ENCODE measurements at places on chromosomes 12 and 14.

GRCh38 chr12:80356097-80356496, 87.9 kb upstream of the PTPRQ start:
- DNase-seq: no peak

GRCh38 chr12:11805043-11805442, 155.6 kb downstream of the ETV6 start:
- no peak for DNase-seq

- no peak for DNase-seq
Measured at GRCh38 chr12:104510873-104511440, 54.2 kb downstream of the CHST11 start.

GRCh38 chr12:14827043-14827442, 13.1 kb upstream of the SMCO3 start:
- DNase-seq: no peak

GRCh38 chr14:90518941-90519256, 122.1 kb downstream of the CALM1 start:
- no peak for DNase-seq

DNA sequence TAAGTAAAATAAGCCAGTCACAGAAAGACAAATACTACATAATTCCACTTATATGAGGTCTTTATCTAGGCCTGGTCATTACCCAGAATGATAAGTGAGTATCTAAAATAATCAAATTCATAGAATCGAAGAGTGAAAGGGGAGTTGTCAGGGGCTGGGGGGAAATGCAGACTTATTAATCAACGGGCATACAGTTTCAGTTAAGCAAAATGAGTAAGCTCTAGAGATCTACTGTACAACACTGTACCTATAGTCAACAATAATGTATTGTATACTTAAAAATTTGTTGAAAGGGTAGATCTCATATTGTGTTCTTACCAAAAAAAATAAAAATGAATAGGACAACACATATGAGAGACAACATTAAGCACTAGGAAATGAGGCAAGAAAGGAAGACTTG, 13.3 kb downstream of the BTBD7 start:
- DNase-seq: no peak

GRCh38 chr14:99529899-99530298, 48.7 kb downstream of the CCNK start:
- DNase-seq: no peak

- no peak for DNase-seq
Measured at GRCh38 chr12:75825686-75826085, 205.9 kb downstream of the PHLDA1 start.

DNA sequence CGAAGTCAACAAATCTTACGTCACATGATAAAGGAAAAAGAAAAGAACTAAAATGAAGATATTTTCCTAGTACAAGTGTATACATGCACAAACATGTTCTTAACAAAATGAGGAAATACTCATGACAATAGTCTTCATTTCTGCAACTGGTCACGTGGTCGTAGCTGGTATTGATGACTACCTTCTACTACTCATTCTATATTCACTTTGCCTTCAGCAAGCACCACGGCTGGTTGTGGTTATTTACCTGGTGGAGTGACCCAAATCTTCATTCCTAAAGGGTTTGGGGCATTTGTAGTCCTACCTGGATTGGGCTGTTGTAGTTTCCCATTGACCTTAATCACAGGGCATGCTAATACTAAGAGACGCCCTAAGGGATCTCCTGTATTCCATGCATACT, 51.2 kb downstream of the FIGNL2 start:
- no peak for DNase-seq

DNA sequence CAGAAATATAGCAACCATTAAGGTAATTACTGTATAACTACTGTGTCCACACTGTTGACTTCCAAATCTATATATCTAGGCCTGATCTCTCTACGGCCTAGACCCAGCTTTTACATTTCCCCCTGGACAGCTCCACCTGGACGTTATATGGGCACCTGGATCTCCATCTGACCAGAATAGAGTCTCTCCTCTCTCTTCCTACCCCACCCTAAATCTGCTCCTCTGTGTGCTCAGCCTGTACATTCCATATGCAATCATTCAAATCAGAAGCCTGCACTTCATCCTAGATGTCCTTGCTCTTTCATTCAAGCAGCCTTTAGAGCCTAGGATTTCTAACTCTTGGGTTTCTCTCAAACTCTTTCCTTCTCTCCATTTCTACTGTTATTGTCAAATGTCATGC, 255.0 kb downstream of the PAX9 start:
- DNase-seq: no peak

- no peak for DNase-seq
Measured at GRCh38 chr14:95101736-95102679, 55.3 kb downstream of the DICER1 start.

DNA sequence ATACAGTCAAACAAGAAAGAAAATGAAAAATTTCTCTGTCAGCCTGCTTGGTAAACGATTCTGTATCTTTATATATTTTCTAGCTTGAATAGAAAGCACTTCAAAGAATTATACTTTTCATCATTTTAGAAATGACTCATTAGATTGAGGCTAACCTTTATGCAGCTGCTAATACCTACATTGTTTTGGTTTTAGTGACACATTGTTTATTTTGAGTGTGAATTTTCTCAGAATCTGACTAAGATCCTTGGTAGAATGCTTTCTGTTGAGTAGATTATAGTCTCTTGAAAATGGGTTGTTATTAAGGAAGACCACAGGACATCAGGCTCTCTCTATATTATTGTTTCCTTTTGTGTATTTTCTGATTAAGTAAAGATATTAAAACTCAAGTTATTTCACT, at the start of gene PMCH:
Gene PMCH, minus strand, starts transcription at position 45 of the 400 bp plus-strand sequence. CDS start 63 bp downstream, outside the sequence.
- DNase-seq: no peak

DNA sequence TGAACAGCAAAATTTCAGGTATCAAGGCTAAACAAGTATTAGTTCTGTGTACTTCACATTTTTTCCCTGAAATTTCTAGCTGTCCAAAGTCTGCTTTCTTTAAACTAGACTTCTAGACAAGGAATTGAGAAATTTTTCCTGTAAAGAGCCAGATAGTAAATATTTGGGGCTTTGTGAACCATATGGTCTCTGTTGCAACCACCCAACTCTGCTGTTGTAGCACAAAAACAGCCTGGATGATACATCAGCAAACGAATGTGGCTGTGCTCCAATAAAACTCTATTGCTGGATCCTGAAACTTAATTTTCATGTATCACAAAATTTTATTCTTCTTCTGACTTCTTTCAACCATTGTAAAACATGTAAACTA, 96.0 kb upstream of the SLC38A4 start:
- DNase-seq: no peak

GRCh38 chr14:71554959-71555612, 377.1 kb upstream of the RGS6 start:
- no peak for DNase-seq

DNA sequence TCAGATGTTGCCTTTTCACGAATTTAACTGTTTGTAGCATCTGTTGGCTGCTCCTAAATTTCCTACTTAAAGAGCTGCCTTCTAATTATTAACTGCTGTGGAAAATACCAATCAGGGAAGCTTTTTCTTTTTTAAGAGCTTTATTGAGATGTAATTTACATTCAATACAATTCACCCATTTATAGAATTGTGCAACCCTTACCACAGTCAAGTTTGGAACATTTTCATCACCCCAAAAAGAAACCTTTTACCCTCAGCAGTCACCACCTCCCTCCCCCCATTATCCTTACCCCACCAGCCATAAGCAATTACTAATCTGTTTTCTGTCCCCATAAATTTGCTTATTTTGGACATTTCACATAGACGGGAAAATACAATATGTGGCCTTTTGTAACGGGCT, 1.4 kb downstream of the PCNX4 start:
- no peak for DNase-seq

- DNase-seq: no peak
Measured at GRCh38 chr14:56562883-56563282, 16.7 kb upstream of the TMEM260 start.

- no peak for DNase-seq
Measured at GRCh38 chr14:50067723-50068495, 48.5 kb downstream of the VCPKMT start.

DNA sequence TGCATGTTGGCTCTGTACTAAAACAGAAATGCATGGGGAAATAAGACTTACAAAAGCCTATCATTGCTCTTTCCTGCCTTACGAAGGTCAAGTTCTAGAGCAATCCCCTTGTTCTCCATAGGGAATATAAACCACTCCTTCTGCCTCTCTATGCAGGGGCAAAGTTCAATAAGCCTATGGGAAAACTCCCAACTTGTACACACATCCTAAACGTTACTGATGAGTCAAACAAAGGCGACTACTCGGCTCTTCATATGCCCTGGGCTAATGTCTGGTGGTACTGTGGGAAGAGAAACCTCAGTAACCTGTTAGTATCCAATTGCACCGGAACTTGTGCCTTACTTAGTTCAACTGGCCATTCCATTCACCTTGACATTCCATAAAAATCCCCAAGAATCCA, 32.7 kb downstream of the PRMT8 start:
- no peak for DNase-seq

DNA sequence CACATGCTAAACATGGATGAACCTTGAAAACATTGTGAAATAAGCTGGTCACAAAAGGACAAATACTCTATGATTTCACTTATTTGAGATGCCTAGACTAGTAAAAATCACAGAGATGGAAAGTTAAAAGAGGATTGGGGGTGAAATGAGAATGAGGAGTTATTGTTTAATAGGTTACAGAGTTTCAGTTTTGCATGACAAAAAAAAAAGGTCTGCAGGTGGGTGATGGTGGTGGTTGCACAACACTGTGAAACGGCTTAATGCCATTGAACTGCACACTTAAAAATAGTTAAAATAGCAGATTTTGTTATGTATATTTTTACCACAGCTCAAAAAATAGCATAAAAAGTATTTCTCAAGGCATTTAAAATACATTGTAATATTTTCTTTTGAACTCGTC, 151.9 kb upstream of the NRXN3 start:
- no peak for DNase-seq

- DNase-seq: no peak
Measured at GRCh38 chr14:22482085-22482694, 106.8 kb downstream of the DAD1 start.

DNA sequence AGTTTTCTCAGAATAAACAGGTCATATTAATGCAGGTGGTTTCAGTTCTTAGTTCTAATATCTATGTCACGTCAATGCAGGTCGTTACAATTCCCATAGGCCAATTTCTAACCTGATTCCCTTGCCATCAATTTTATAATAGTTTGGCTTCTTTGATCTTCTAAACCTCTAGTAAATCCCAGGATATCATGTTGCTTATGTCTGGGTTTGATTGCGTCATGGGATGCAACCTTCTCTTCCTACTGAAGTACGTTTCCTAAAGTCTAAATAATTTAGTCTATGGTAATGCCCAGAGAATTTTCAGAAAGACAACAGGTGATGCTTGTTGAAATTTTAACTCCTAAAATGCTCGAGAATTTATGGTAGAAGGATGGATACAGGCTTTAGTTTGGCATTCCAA, 19.2 kb downstream of the TAS2R7 start:
- DNase-seq: no peak

DNA sequence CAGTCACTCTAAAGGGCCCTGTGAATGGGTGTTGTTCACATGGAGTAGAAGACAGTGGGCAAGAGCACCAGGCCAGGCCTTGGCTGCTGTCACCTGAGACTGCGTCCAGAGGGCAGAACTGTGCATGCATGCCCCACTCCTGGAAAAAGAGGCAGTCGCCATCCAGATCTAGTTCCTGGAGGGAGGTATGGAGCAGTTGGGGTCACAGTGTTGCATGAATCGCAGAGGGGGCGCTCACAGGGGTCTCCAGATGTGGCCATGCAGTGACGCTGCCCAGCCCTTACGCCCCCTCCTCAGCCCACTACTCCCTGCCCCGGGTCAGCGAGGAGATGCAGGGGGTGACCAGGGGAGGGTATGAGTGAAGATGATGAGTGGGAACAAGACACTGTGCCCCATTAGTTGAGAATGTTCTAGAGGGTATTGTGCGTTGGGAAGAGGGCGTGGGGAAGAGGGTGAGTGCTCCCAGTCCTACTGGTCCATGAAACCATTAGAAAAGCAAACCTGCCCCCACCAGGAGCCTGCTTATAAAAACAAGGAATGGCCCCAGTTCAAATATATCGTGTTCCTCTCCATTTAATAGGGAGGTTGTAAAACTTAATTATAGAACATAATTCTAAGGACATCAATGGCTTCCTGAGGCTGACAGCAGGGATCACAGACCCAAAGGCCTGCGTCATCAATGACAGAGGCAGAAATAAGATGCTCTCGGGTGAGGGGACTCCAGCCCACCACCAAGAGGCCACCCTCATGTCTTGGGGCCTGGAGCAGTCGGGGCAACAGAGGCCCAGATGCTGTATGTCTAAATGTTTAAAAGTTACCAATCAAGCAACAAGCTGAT, 32.2 kb upstream of the BCL7A start:
- DNase-seq: no peak

DNA sequence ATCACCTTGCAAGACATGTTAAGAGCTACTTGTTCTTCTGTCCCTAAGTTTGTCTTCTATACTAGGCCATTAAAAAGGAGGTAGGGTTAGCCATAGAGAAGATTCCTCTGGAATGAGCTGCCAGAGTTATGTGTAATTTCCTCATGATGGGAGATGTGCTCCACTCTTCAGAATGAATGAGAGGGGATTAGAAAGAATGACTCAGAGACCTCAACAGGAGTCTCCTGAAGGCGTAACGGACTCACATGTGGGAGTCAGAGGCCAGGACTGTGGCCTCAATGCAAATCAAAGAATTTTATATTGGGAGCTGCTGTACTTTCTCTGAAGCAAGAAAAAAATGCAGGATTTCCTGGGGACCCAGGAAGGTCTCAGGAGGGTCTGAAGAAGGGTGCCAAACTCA, 87.8 kb upstream of the ATXN7L3B start:
- DNase-seq: no peak

- no peak for DNase-seq
Measured at GRCh38 chr12:68805592-68806120, 2.3 kb upstream of the MDM2 start.

DNA sequence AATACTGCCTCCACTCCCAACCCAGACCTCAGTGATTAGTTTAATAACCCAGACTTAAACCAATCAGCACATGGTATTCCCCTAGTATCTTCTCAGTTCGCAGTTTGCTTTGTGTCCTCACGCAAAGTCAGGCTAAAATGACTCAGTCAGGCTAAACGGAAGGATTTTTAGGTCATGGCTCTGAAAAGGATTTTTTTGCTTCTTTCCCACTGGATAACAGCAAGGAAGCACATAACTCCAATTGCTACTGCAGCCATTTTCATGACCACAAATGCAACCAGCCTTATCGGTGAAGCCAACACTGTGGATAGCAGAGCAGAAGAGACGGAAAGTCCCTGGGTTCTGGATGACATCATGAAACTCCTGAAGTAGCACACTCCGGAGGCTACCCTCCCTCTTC, 67.7 kb downstream of the ZC3H14 start:
- DNase-seq: no peak

GRCh38 chr14:73945159-73945670, 4.7 kb downstream of the FAM161B start:
- DNase-seq: no peak
